Activated CD4-positive, alpha-beta T cell treated with anti-CD3 and anti-CD28 coated beads, Interleukin-2, amount 50 U/mL, for 16 hours (primary cell): ENCODE measurements at places on chromosomes 11 and 22.

DNA sequence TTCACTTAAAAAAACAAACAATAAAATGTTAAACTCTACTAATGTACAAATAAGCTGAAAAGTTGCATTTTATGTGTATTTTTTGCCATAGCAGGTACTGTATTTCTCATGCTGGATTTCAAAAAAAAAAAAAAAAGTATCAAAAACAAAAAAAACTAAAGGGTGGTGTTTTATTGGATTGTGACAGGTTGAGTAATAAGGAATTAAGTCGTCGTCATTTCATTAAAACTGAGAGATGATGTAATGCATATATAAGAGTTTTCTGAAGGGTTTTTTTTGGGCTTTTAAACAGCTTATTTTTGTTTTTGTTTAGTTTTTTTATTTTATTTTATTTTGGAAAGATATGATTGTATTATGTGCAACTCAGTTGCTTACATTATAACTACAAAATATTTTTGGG, 10.9 kb upstream of the ADSL start:
- peak; percentile 40 for DNase-seq

DNA sequence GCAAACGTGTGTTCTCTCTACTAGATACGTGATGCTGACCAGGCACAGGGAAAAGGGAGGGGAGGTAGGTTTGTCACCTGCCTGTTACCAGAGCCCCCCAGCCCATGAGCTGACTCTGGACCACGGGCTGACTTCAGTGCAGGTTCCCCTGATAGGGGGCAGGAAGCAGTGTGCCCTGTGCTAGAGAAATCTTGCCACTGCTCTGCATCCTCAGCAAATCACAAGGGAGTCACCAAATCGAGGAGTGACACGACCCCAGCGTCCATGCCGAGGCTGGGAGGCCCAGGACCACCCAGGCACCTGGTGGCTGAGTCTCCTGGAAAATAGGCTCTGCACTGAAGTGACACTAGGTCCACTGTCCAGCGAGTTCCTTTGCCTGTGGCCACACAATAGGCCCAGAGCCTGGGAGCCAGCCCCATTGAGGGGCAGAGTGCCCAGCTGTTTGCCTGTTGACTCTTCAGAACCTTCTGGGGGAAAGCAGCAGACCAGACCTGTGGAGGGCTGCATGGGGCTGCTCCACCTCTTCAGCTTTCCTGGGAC, 99.3 kb downstream of the CTTN start:
- DNase-seq: no peak

GRCh38 chr11:110165039-110165925, 72.1 kb downstream of the ZC3H12C start:
- no peak for DNase-seq

DNA sequence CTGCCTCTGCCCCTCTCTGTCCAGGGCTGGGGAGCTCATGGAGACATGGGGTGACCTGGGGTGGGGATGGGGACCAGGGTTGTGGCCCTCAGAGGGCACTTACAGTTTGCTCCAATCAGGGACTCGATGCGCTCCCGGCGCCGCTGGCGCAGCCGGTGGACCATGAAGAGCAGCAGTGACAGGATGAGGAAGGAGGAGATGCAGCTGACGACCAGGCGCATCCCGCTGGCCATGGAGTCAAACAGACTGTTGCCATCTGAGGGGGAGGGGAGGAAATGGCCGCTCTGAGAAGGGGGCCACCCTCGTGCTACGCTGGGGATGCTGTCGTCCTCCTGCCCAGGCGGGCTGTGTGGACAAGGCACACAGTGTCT, 80.5 kb downstream of the DGCR2 start:
- no peak for DNase-seq

GRCh38 chr22:39457198-39457555, 365 bp downstream of the MGAT3 start:
- no peak for DNase-seq

DNA sequence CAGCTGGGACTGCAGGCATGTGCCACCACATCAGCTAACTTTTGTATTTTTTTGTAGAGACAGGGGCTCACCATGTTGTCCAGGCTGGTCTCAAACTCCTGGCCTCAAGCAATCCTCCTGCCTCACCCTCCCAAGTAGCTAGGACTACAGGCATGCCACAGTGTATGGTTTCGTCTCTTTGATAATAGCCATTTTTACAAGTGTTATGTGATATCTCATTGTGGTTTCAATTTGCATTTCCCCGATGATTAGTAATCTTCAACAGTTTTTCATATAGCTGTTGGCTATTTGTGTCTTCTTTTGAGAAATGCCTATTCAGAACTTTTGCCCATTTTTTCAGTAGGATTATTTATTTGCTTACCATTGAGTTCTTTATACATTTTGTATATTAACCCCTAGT, 9.0 kb upstream of the MTMR3 start:
- no peak for DNase-seq
